ENCODE measurements at places on chromosomes 4 and X. TPM values are rescaled to one million over a fixed set of nuclear protein-coding genes. Genes with fewer than 3 reads are reported as not detected.
A peak's percentile ranks its signal among the peaks of the same experiment; 100 is the strongest.

DNA sequence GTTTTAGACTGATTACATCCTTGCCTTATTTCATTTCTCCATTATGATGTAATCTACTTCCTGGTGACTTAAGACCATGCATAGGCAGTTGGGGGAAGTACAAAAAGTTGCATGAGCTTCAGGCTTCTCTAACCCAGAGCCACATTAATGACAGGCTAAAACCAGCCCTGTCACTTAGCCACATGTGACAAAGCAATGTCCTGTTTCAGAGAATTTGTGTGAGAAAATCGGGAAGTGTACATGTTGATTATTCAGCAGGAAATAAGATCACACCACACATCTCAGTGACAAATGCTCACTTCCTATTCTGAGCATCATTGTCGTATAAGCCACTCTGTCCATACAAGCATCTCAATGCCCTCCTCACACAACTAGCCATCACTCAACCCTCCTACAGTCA, 98.5 kb upstream of the MAGEB16 start:
- no peak overlapping the region for H3K27ac ChIP-seq
- no peaks in the 10 kb centered on the region for H3K36me3 ChIP-seq
- H3K4me3 ChIP-seq: no peak overlapping the region
- DNase-seq: no peak
- H3K27me3 ChIP-seq: no peaks in the 10 kb centered on the region

GRCh38 chrX:153606503-153606902, 7.6 kb upstream of the CCNQ start:
- H3K4me1 ChIP-seq: no peaks in the 10 kb centered on the region
- H3K27me3 ChIP-seq: peaks cover 52% of the 10 kb centered on the region
- H3K27ac ChIP-seq: no peak overlapping the region
- H3K4me3 ChIP-seq: no peak overlapping the region

GRCh38 chrX:361231-362145, 25.2 kb downstream of the PPP2R3B start:
- H3K4me3 ChIP-seq: no peak overlapping the region
- H3K27ac ChIP-seq: no peak overlapping the region
- no peak for DNase-seq

- peak; percentile 46 for DNase-seq
- no peak overlapping the region for H3K27ac ChIP-seq
- H3K4me3 ChIP-seq: no peak overlapping the region
Measured at GRCh38 chr4:65450899-65451298, 219.4 kb downstream of the EPHA5 start.

GRCh38 chrX:14029039-14029424, 660 bp downstream of the GEMIN8 start:
- peak overlapping the region; percentile 42 for H3K27ac ChIP-seq
- DNase-seq: peak; percentile 24
- H3K4me3 ChIP-seq: peak overlapping the region; percentile 60
- H3K4me1 ChIP-seq: peaks cover 25% of the 10 kb centered on the region

- H3K36me3 ChIP-seq: no peaks in the 10 kb centered on the region
- H3K4me1 ChIP-seq: peaks cover 14% of the 10 kb centered on the region
- DNase-seq: no peak
- H3K4me3 ChIP-seq: no peak overlapping the region
- H3K27me3 ChIP-seq: no peaks in the 10 kb centered on the region
- H3K27ac ChIP-seq: no peak overlapping the region
Measured at GRCh38 chr4:76597423-76597979, 162.5 kb downstream of the SHROOM3 start.

DNA sequence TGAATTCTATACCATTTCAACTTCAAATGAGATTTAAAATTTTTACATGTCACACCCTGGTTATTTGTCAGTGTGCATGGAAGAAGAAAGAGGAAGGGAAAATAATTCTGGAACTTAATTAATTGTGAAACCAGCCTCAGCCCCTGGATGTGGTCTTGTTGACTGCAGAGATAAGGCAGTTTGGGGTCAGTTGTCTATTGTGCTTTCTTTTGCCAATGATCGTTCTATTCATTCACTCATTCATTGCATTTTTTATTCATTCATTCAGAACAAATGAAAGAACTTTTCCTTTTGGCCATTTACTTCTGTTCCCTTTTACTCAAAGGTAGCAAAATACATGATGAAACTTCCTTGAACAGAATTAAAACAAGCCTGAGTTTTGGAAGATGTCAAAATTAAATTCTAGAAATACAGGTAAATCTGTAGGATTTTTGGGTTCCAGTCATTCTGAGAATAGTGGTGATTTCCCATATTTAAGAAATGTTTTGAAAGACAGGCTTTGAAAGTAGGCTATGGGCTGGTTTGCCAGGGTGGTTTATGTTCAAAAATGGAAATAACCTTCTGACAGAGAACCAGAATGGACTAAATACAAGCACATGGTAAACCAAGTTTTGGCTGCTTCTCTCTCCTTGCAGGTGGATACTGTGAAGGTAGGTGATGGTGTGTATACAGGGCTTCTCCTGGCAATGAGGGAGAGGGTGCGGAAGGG, 35.7 kb downstream of the PARM1 start:
- H3K27me3 ChIP-seq: no peaks in the 10 kb centered on the region
- no peak overlapping the region for H3K27ac ChIP-seq
- no peaks in the 10 kb centered on the region for H3K4me1 ChIP-seq
- H3K36me3 ChIP-seq: no peaks in the 10 kb centered on the region

GRCh38 chr4:10977534-10977933, 293.0 kb upstream of the CLNK start:
- H3K27me3 ChIP-seq: no peaks in the 10 kb centered on the region
- no peak for DNase-seq
- peaks cover 7% of the 10 kb centered on the region for H3K4me1 ChIP-seq
- H3K27ac ChIP-seq: no peak overlapping the region

- no peak overlapping the region for H3K27ac ChIP-seq
- DNase-seq: no peak
- H3K36me3 ChIP-seq: no peaks in the 10 kb centered on the region
Measured at GRCh38 chr4:166078383-166078782, 205.3 kb downstream of the TLL1 start.

DNA sequence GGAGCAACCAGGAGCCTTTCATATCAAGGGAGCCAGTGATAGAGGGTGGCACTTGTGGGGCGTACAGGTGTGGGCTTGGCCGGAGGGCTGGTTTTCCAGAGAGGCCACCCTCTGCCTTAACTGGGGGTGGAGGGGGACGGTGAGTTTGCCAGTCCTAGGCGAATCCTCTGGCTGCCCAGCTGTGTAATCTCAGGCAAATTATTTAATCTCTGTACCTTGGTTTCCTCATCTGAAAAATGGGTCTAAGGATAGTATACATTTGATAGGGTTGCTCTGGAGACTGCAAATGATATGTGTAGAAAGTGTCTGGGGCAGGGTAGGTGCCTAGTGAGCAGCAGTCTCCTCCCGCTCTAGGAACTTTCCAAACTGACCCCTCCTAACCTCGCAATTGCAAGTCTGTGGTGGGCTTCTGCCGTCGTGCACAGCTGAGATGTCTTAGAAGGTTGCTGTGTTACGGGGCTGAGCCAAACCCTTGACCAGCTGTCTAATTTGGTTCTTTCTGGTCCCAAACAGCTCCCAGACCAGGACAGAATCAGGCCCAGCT, 3.8 kb upstream of the CXCR3 start:
- H3K27me3 ChIP-seq: no peaks in the 10 kb centered on the region
- no peak for DNase-seq
- H3K36me3 ChIP-seq: no peaks in the 10 kb centered on the region
- no peak overlapping the region for H3K27ac ChIP-seq
- no peak overlapping the region for H3K4me3 ChIP-seq

DNA sequence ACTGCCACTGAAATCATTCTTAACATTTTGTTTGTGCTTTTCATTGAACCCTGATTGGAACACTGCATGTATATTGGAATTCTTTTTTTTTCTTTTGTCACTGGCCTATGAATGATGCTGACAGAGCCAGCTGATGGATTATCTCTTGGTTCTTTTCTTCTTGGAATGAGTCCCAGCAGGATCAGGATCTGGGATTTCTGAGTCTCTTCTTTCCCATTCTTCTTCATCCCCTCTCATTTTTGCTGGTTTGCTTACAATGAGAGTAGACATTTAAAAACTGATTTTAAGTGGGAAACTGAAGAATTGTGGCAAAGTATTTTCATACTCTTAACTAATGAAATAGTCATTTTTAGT, 9.0 kb downstream of the DCUN1D4 start:
- H3K36me3 ChIP-seq: no peaks in the 10 kb centered on the region
- no peaks in the 10 kb centered on the region for H3K27me3 ChIP-seq
- H3K4me3 ChIP-seq: peak overlapping the region; percentile 7
- H3K4me1 ChIP-seq: peaks cover 99% of the 10 kb centered on the region

GRCh38 chr4:160716551-160716950, 1447.2 kb downstream of the FSTL5 start:
- no peaks in the 10 kb centered on the region for H3K36me3 ChIP-seq
- no peak overlapping the region for H3K4me3 ChIP-seq
- no peak for DNase-seq
- no peaks in the 10 kb centered on the region for H3K27me3 ChIP-seq
- no peaks in the 10 kb centered on the region for H3K4me1 ChIP-seq

DNA sequence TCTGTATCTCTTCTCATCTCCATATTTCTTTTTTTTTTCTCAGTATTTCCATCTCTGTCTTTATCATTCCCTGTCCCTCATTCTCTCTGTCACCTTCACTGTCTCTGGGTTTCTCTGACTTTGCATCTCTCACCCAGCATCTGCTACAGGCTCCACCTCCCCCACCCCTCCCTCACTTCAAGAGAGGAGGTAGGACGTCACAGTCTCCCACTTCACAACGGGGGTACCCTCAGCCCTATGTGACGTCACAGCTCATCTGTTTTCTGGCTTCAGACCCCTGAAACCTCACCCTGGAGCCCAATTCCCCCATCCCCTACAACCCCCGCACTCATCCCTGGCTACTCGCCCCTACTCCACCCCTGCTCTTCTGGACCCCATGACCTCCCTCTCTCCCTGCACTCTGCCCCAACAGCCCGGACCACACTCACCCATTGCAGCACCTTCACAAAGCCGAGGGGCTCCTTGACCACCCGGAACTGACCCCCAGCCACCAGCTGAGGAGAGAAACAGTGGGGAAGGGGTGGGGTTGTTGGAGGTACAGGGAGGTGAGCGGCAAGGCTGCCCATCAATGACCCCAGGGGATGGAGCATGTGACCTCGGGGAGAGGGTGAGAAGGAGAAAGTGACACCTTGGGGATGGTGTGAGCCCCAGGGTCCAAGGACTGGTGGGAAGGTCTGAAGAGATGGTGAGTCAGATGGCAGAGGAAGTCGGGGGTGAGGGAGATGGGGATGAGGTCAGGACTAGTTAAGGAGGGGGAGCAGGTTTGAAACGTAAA, 1.3 kb downstream of the SYP start:
- no peak for DNase-seq
- H3K36me3 ChIP-seq: no peaks in the 10 kb centered on the region
- H3K4me1 ChIP-seq: no peaks in the 10 kb centered on the region
- no peak overlapping the region for H3K4me3 ChIP-seq
- H3K27ac ChIP-seq: no peak overlapping the region

DRD5 gene
- total RNA-seq: not detected

ANXA10 gene
- not detected for total RNA-seq

NUDT10 gene
- 23.9 TPM for total RNA-seq

TBC1D9 gene
- 8.8 TPM for total RNA-seq

OSTC gene
- 213 TPM for total RNA-seq

DCHS2 gene
- total RNA-seq: 0.43 TPM

PNMA6A gene
- total RNA-seq: 3.2 TPM
